Calu3 (cell line): ENCODE measurements at places on chromosomes 5 and 9.

GRCh38 chr9:137453643-137454081, 5.5 kb downstream of the NSMF start:
- no peaks in the 10 kb centered on the region for H3K4me1 ChIP-seq
- no peak overlapping the region for H3K4me3 ChIP-seq
- no peak overlapping the region for H3K27ac ChIP-seq
- no peaks in the 10 kb centered on the region for H3K27me3 ChIP-seq

GRCh38 chr5:114010362-114010761, 351.5 kb upstream of the KCNN2 start:
- H3K4me3 ChIP-seq, result no peak overlapping the region
- no peaks in the 10 kb centered on the region for H3K4me1 ChIP-seq
- no peak for DNase-seq
- no peak overlapping the region for H3K27ac ChIP-seq
- no peaks in the 10 kb centered on the region for H3K36me3 ChIP-seq
- no peaks in the 10 kb centered on the region for H3K27me3 ChIP-seq

GRCh38 chr9:21741151-21741550, 61.3 kb upstream of the MTAP start:
- no peak overlapping the region for H3K4me3 ChIP-seq
- H3K4me1 ChIP-seq, result peaks cover 11% of the 10 kb centered on the region
- no peaks in the 10 kb centered on the region for H3K36me3 ChIP-seq
- no peak overlapping the region for H3K27ac ChIP-seq
- DNase-seq, result no peak

GRCh38 chr5:177474002-177474476, 605 bp upstream of the DBN1 start:
- H3K4me1 ChIP-seq, result peaks cover 40% of the 10 kb centered on the region
- peak overlapping the region; percentile 25 for H3K27ac ChIP-seq
- H3K4me3 ChIP-seq, result peak overlapping the region; percentile 76
- no peak for DNase-seq
- H3K27me3 ChIP-seq, result no peaks in the 10 kb centered on the region
- peaks cover 85% of the 10 kb centered on the region for H3K36me3 ChIP-seq
